Activated naive CD8-positive, alpha-beta T cell treated with anti-CD3 and anti-CD28 coated beads, Interleukin-2, amount 10 ng/mL, durations not matched to agents 7 days and 5 days (primary cell): ENCODE measurements at places on chromosomes 7 and 10. TPM values are rescaled to one million over a fixed set of nuclear protein-coding genes. Genes with fewer than 3 reads are reported as not detected.

GRCh38 chr10:99768556-99768955, 13.9 kb upstream of the ABCC2 start:
- no peak overlapping the region for H3K27ac ChIP-seq
- H3K4me1 ChIP-seq, result no peaks in the 10 kb centered on the region
- DNase-seq, result no peak
- no peak overlapping the region for H3K4me3 ChIP-seq

The CHAT gene
- not detected for total RNA-seq

DNA sequence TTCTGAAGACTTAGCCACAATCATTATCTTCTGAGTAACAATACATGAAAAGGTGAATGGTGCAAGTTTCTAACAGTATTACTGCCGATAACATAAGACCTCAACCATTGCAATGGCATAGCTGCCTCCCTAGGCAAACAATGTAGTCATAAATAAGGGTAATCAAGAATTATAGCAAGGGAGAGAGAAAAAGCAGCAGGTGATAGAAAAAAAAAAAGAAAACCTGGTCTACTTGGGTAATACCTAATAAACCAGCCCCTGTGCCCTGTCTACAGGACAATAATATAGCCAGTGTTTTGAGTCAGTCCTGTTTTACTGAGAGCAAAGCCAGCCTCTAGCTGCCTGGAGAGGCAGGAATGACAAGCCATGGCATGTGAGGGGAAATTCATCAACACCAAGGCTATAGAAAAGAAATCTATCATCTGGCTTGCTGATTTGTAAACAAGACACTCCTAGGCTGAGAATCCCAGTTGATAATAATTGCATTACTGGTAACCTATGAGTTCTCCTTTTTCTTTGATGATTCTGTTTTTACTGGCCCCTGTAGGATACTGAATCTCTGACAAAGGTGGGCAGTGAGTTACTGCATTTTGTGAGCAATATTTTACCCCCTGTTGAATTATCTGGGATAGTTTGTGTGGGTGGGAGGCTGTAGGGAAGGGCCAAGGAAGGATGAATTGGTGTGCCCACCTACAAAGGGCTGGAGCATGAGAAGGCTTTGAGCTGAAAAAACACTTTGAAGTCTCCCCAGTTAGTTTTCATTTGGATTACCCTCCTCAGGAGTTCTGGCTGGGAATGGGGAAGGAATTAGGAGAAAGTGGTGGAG, 1.7 kb upstream of the WEE2 start:
- peaks cover 2% of the 10 kb centered on the region for H3K4me1 ChIP-seq
- no peak for DNase-seq
- peaks cover 26% of the 10 kb centered on the region for H3K27me3 ChIP-seq

The PAPSS2 gene
- 2.2 TPM for total RNA-seq
